ENCODE measurements at places on chromosomes 6 and 20.

GRCh38 chr6:39102071-39102820 is 12.7 kb downstream of the SAYSD1 start:
- peak; percentile 88 for DNase-seq

- DNase-seq: no peak
These were observed 78.6 kb upstream of the AKAP12 start for GRCh38 chr6:151160929-151161757.

- no peak for DNase-seq
These were observed 268.8 kb downstream of the GRIK2 start for GRCh38 chr6:101662111-101662897.

- DNase-seq: no peak
These were observed 14.9 kb downstream of the RIOK1 start for GRCh38 chr6:7404546-7404945.

GRCh38 chr6:184161-184700 is 108.1 kb upstream of the DUSP22 start:
- no peak for DNase-seq

GRCh38 chr6:35203152-35203670 is 10.5 kb upstream of the SCUBE3 start:
- DNase-seq: no peak

DNA sequence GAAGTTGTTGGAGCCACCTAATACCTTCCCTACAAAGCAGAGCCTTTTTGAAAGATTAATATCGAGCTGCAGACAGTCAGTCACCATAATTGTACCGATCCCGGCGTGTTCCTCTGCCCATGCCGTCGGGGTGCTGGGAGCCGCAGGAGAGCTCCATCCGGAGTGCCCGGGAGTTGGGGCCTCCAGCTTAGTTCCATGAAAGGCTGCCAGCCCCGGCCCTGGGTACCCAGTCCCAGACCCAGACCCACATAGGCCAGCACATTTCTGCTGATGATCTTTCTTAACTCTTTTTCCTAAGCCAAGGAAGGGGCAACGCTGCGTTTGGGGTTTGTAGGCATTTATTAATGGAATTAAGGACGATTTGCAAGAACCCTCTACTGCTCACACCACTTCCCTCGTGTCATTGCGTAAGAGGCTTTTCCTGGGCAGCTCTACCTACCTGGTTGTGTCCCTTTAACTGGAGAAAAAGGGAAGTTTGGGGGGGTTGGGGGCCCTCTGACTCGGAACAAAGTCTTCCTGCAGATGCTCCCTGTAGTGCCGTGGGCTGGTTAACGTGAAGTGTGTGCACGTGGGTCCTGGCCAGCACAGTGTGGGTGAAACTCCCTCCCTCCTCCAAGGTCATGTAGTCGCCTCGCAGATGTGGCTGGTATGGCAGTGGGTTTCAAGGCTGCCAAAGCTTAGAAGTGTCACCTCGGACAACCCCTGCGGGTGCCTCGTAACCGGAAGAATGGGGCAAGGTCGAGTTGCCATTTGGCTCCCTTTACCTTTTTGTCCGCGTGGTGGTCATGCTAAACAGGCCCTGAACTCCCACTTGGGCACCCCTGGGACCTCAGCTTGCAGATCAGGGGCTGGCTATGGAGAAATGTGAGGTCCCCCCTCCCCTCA is 54.3 kb upstream of the APCDD1L start:
- no peak for DNase-seq

- DNase-seq: peak; percentile 48
These were observed 28.9 kb downstream of the VEGFA start for GRCh38 chr6:43798688-43799444.

- DNase-seq: peak; percentile 96
These were observed at the start of gene DNAJC5 for GRCh38 chr20:63894358-63895201. Gene DNAJC5, plus strand, starts transcription at chr20:63895126. Its CDS starts 33,220 bp downstream, at chr20:63928346.

- DNase-seq: peak; percentile 38
These were observed 149.5 kb upstream of the BMP5 start for GRCh38 chr6:56024931-56025330.

DNA sequence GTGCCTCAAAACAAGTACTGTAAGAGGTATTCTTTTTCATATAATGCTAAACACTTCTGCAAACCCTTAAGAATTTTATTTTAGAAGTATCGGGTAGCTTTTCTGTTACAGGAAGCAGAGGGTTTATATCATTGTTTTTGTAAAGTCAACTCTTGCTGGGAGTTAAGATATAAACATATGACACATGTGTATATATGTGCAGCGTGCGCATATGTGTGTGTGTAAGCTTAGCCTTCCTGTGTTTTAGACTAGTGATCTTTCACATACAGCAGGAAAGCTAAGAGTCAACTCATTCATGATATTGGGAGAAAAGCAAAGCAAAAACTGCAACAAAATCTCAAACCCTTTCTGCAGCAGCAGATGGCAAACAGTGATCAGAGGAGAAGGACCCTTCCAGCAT is 102.4 kb downstream of the ARID1B start:
- DNase-seq: no peak

DNA sequence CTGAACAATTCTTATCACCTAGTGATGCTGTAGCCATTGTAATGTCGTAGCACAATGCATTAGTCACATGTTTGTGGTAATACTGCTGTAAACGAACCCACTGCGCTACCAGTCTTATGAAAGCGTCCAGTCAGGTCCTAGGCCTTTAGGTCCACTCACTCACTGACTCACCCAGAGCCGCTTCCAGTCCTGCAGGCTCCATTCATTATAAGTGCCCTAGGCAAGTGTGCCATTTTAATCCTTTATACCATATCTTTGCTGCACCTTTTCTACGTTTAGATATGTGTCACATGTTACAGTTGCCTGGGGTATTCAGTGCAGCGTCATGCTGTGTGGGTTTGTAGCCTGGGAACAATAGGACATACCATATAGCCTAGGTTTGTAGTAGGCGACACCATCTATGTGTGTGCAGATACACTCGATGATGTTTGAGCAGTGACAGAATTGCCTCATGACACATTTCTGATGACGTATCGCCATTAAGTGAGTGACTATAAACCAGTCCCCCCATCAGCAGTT is 15.4 kb downstream of the IGF2R start:
- DNase-seq: no peak

GRCh38 chr6:14423330-14423729 is 305.8 kb downstream of the CD83 start:
- no peak for DNase-seq

GRCh38 chr6:37303891-37304503 is 46.1 kb upstream of the TMEM217 start:
- DNase-seq: peak; percentile 45

- DNase-seq: no peak
These were observed 14.9 kb downstream of the THBS2 start for GRCh38 chr6:169238766-169239165.

DNA sequence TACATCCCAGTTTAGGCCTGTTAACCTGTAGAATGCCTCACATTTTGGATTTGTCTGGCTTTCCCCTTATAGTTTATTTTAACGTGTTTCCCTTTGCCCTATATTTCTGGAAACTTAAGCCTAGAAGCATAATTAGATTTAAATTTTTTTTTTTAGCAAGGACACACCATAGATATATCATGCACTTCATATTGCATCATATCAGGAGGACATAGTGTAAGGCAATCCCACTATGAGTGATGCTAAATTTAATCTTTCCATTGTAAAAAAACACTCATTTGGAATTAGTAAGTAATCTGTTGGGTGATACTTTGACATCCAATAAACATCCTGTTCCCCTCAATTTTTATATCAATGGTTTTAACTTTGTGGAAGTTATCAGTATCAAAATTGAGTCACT is 10.3 kb upstream of the FAXC start:
- no peak for DNase-seq

- DNase-seq: no peak
These were observed 189.5 kb downstream of the TMEM242 start for GRCh38 chr6:157133856-157134255.

GRCh38 chr20:46978951-46979491 is 84.4 kb downstream of the EYA2 start:
- DNase-seq: no peak

DNA sequence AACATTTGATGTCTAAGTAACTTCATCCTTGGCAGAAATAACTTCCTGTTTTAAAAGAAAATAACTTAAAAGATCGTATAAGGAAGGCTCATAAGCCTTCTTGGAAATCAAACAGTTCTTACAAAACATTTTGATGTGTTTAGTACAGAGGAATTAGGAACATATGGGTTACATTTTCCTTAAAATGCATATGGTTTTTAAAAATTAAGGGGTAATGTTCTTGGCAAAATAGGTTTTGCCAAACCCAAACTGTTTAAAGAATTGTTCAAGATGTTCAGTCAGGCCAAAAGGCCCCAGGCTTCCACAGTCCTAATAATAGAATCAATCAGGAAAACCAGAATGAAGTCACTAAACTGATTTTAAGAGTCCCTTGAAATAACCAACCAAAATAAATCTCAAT is 142.7 kb upstream of the SLC35B3 start:
- peak; percentile 50 for DNase-seq

- no peak for DNase-seq
These were observed 184.9 kb downstream of the TINAG start for GRCh38 chr6:54493138-54493537.

DNA sequence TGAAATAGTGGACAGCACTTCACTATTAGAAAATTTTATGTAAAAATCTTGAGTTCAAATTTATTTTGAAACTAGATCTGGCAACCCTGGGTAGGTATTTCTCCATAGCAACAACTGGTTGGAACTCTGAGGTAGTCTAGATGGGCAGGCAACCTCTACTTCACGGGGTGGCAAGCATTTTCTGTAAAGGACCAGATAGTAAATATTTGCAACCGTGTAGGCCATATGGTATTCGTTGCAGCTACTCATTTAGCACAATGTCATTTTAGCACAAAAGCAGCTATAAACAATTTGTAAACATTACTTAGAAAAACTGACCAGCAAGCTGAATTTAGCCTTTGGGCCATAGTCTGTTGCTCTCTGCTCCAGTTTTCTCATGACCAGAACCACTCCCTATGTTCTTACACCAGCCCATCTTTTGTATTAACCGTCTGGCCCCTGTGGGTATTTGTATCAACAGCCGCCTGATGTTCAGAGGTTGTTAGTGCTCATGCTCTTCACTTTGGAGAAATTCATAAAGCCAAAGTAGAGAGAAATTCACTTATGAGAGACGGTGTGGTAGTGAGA is 29.2 kb downstream of the LGSN start:
- DNase-seq: no peak

- peak; percentile 61 for DNase-seq
These were observed 32.9 kb downstream of the COX4I2 start for GRCh38 chr20:31670371-31671228.

DNA sequence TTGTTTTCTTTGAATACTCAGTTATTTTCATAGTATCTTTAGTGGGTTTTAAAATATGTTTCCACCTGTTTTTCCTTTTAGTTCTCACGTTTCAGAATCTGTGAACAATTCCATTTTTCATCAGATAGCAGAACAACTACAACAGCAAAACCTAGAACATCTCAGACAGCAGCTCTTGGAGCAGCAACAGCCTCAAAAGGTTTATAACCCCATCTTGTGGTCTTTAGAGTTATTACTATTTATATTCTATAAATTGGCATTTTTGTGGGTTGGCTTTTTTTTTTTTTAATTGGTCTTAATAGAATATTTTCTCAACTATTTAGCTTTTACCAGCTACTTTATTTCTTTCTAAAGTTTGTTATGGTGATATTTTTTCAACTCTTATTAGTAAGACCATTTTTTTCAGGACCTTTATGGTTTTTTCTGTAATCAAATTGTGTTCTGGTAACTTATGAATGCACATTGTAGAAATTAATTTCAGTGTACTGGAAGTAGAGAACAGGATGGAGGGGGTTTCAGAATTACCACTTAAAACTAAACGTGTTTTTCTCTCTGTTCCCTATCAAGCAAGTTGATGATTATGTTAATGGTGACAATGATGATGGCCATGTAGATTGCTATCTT is 72.2 kb downstream of the SCAF8 start:
- peak; percentile 54 for DNase-seq

GRCh38 chr6:165718491-165718891 is 55.5 kb upstream of the PDE10A start:
- DNase-seq: no peak

DNA sequence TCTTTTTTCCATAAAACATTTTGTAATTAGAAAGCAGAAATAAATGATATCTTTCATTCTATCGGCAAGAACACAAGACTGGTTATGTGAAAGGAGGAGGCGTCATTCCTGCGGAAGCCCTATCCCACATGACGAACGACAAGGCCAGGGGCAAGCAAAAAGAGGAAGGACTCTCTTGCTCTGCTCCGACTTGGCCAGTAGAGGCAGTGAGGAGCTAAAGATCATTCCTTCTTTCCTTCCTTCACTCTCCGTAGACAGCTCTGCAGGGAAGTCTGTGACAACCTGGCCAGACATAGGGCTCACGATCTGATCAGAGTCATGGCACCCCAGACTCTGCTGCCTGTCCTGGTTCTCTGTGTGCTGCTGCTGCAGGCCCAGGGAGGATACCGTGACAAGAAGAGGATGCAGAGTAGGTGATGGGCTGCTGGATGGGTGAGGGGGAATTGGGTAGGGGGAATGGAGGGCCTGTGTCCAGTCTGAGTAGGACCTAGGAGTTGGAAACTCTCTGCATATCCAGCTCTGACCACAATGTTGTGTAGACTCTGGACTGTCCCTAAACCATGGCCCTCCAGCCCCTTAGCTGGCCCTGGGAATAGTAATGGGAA is at the start of gene WFDC10A:
WFDC10A (plus strand) TSS at position 244 of the 605 bp plus-strand sequence; CDS start at position 319, 75 bp downstream.
- peak; percentile 22 for DNase-seq

DNA sequence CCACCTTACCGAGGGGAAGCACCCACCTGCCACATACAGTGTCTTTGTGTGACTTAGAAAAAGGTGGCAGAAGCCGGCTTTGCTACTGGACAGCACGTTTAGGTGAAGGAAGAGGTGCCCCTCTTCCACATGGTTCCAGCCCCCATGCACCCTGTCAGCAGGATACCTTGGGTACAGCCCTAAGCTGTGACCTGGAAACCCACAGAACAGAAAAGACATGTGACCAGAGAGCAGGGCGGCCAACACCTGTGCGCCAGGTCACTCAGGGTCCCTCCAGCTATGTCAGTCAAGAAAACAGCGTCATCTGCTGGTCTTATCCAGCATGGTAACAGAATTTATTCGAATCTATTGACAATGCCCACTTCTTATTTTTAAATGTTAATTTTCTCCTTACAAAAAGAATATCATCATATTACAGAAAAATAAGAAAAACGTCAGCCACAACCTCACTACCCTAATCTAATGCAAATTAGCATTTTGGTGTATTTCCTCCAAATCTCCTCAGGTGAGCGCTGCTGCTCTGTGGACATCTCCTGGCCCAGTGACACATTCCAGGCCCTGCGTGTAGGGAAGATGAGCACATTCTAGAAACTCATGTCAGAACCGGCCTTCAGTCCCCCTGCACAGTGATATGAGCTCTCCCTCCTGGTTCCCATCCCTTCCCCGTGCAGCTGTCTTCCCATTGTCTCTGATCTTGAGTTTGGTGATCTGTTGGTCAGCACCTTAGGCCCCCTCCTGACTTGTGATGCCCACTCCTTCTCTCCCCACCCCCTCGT is 37.2 kb downstream of the GTF2H5 start:
- DNase-seq: no peak

GRCh38 chr6:31055441-31055840 is 45.2 kb downstream of the MUC22 start:
- DNase-seq: no peak
